ENCODE measurements at places on chromosomes 3 and 15.

DNA sequence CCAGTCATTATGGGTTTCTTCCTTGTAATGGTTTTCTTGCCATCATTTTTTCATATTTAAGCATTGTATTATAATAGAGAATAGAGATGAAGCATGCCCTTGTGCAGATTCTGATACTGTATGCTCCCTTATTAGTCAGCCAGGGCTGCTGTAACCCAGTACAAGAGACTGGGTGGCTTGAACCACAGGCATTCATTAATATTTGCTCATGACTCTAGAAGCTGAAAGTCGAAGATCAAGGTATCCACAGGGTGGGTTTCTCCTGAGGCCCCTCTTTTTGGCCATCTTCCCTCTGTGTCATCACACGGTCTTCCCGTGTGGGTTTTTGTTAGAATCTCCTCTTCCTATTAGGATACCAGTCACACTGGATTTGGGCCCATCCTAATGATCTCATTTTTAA is 74.5 kb downstream of the FOXP1 start:
- DNase-seq: no peak

DNA sequence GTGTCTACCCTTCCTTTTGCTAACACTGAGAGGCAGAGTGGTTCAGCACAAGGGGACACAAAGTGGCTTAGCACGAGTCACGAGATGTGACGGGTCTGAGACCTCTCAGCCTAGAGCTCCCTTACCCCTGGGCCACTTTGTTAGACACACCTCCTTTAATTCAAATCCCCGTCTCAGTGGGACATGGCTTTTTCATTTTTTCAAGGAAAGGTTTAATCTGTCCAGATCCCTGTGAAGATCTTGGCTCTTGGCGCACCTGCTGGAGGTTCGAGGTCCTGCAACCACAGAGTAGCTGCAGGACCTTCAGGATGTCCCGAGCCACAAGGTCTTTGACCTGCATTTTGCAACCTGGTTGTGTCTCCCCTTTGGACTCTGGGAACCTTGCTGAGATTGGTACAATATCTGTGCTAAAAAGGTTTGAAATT is 52.0 kb downstream of the LPP start:
- no peak for DNase-seq

- DNase-seq: no peak
Observed at GRCh38 chr3:5202222-5202621, 14.7 kb downstream of the EDEM1 start.

- DNase-seq: no peak
Observed at GRCh38 chr15:98977441-98977840, 30.2 kb downstream of the PGPEP1L start.

- DNase-seq: no peak
Observed at GRCh38 chr3:52084216-52084945, 28.0 kb upstream of the DUSP7 start.

DNA sequence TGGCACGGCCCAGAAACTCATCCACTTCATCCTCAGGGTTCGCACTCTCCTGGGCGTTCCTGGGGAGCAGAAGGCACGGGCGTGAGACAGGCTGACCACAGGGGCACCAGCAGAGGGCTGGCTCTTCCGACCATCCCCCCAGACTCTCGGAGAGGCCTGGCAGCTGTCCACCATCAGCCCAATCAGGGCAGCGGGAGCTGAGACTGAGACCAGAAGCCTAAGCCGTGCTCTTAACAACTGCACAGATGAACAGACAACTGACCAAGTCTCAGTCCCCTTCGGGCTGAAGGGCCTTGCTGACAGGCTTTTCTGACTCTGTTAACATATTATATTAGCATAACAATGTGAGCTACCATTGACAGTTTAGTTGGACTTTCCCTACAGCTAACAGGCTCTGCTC is 118.0 kb downstream of the SEC22A start:
- DNase-seq: no peak

DNA sequence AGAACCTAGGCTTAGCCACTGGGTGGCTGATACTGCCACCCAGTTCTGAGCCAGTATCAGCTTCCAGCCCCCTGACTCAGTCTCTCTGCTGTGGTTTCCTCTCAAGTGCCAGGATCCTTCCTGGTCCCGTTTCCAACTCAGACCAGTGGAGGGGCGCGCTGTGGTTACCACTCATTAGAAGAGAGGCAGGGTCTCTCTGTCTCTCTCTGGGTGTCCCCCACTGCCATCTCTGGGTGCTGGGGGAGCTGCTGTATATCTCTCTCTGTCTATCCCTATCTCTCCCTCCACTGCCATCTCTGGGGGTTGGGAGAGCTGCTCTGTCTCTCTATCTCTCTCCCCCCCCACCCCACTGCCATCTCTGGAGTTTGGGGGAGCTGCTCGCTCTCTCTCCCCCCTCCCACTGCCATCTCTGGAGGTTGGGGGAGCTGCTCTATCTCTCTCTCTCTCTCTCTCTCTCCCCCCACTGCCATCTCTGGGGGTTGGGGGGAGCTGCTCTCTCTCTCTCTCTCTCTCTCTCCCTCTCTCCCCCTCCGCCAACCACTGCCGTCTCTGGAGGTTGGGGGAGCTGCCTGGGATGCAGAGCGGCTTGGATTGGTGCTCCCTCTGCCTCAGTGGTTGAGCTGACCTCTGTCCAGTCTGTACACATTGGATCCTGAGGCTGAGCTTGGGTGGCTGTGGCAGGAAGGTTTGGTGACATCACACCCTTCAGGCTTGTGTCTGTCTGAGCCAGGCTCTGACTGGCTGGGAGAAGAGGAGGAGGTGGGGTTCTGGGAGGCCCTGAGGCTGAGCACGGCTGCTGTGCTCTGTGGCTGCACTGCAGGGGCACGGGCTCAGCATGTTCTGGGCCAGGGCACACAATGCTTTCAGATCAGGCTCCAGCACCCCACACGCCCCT is 98.9 kb downstream of the APBA2 start:
- peak; percentile 59 for DNase-seq

GRCh38 chr3:186669378-186670084 is 3.7 kb downstream of the HRG start:
- DNase-seq: no peak
